ENCODE measurements at places on chromosomes 7 and 10.

DNA sequence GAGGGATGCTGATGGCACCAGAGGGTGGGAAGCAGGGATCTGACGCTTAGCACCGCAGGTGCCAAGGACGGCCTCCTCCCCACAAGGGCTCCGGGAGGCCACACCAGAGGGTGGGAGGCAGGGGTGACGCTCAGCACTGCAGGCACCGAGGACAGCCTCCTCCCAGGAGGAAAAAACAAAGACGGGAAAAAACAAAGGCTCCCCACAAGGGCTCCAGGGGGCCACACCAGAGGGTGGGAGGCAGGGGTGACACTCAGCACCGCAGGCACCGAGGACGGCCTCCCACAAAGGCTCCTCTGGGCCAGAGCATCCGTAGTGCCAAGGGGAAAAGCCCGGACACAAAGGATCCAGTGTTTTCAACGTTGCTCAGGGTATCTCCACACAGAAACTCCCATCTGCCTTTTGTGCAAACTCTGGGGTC, 25.6 kb downstream of the DIP2C start:
- no peak for DNase-seq

DNA sequence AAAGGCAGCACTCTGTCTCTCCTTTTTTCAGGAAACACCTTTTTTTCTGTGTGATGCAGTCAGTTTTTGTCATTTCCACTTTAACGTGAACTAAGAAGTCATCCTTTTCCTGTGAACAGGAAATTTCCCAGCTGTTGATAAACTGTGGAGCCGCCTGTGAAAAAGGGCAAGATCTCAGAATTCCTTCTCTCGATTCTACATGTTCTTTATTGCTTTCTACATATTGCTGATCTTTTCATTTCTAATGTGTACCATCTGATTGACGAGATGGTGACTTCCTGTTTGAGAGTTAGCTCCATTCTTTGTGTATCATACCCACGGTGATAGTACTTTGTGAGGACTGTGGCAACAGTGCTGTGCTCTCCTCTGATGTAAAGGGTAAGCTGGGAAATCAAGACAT, 50.4 kb downstream of the ADD3 start:
- no peak for DNase-seq

DNA sequence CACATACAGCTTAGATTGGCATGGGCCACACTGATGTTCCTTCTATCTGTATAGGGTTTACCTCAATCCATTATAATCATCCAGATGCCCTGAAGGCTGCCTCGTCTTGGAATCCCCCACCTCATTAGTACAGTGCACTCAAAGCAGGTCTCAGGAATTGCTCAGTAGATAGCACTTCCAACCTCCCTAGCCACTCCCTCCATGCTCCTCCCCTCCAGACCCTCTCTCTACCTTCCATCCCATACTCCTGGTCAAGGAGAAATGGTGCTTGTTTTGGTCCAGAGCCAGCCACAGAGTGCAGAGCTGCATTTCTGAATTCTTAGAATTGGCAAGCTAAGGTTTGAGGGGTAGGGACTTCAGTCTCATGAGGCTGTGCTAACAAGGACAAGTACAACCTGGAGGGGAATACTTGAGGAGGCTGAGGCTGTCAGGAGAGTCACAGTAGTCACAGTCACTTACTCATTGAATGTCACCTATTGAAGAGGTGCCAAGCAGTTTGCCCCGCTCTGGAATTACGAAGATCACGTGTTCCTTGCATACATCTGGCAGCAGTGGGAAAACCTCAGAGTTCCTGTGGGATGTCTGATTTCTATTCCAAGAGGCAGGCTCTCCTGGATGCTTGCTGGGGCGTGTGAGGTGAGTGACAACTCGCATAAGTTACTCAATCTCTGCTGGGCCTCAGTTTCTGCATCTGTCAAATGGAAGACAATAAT, 60.7 kb upstream of the ZNF746 start:
- no peak for DNase-seq

GRCh38 chr10:20978617-20979016, 81.5 kb upstream of the NEBL start:
- DNase-seq, result no peak

DNA sequence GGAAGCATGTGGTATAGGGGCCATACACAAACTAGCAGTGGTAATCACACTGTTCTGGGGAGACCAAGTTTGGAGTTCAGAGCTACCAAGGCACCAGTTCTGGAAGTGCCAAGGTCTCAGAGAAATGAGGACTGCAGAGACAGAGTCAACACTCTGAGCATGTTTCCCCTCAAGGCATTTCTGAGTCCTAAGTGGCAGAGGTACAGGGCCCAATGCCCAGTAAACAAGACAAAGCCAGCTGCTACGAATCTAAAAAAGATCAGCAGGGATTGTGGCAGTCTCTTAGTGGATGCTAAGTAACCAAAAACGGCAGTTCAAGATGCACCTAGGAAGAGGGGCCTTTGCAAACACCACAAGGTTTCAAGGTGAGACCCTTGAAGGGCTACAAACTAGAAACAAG, 271.9 kb downstream of the TNS3 start:
- DNase-seq, result no peak

GRCh38 chr7:28020302-28020940, 160.2 kb downstream of the JAZF1 start:
- peak; percentile 59 for DNase-seq
